ENCODE measurements at places on chromosomes 3 and 15.

DNA sequence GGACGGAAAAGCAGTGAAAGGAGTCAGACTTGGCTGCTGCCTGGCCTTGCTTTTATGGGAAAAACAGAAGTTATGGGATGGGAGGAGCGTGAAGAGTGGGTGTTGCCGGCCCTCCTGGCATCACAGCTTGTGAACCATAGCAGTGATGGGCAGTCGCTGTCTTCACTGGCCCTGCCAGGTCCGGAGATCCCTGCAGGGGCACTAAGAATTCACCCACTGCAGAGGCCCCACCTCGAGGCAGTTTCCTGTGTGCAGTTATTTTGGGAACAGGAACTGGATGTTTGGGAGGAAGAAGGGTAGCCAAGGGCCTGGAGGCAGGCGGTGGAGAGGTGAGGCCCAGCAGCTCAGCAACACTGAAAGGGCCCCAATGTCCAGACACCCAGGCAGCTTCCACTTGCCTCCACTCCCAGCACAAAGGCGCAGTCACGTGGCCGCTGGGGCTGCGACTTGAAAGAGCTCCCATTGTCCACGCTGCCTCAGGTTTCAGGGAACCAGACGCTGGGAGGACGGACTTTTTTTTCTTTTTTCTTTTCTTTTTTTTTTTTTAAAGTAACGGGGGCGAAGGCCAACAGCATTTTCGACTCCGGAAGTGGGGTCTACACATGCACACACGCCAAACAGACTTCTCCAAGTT is 255.6 kb downstream of the ZNF621 start:
- DNase-seq: no peak

DNA sequence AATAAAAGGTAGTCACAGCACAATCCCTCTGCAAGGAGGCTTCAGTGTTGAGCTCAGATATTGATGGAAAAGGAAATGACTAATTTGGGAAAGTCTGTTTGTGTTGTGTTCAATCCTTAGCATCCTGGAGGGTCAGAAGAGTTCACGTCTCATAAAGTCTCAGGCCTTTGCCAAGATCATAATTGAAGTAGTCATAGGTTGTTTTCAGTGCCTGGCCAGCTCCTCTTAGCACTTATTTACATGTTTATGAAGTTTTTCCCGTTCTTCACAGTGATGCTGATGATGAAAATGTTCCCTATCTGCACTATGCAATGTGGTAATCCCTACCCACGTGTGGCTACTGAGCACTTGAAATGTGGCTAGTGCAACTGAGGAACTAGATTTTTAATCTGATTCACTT is 61.6 kb upstream of the TGFBR2 start:
- DNase-seq: no peak

DNA sequence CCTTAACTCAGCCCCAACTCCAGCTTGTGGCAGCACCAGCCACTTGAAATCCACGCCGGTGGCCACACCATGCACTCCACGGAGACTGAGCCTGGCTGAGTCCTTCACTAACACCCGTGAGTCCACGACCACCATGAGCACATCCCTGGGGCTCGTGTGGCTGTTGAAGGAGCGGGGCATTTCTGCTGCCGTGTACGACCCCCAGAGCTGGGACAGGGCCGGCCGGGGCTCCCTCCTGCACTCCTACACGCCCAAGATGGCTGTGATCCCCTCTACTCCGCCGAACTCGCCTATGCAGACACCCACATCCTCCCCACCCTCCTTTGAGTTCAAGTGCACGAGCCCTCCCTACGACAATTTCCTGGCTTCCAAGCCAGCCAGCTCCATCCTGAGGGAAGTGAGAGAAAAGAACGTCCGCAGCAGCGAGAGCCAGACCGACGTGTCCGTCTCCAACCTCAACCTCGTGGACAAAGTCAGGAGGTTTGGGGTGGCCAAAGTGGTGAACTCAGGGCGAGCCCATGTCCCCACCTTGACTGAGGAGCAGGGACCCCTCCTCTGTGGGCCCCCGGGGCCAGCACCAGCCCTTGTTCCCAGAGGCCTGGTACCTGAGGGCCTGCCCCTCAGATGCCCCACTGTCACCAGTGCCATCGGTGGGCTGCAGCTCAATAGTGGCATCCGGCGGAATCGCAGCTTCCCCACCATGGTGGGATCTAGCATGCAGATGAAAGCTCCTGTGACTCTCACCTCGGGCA is 42.9 kb downstream of the CCK start:
- DNase-seq: no peak

- no peak for DNase-seq
These were observed 8.3 kb downstream of the KIF23 start for GRCh38 chr15:69422336-69422895.

DNA sequence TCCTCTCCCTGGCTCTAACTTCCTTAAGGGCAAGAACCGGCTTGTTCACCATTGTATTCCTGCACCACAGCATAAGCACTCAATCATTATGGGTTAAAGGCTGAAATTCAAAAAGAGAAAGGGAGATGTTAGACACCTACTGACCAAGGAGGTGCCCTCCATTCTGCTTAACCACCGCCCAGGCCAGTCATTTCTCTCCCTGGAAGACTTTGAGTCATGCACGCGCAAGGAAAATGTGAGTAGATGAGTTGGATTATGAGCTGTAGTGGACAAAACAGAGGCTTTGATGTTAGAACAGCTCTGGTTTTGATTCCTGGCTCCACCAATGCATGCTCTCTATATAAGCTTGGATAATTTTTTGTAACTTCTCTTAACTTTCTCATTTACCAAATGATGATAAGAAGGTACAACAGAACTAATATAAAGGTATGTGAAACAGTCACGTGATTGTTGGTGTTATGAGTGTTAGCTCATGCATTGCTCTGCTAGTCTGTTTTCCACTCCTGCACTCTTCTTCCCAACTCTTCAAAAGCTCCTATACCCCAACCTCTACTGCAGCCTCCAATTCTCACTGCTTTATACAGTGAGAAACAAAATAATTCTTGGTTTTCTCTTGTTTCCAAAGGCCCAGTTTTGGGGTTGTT is 148.4 kb upstream of the ATP11B start:
- no peak for DNase-seq

GRCh38 chr15:46293550-46293949 is 658.7 kb downstream of the SQOR start:
- no peak for DNase-seq

DNA sequence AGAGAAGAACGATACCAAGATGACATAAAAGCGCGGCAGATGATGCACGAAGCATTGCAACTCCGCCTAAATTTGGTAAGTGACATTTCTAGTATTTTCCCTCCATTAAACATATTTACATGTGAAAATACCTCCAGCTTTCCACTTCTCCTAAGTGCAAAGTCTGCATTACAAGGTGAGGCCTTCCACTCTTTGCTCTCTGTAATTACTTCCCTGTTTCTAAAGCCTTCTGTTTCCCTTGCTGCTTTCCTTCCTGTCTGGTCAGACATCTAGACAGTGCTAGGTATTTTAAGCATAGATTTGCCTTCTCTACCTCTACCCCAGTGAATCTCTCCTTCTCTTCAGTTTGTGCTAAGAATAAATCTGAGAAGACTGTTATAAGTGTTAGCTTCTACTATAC is 1.9 kb downstream of the P2RY12 start:
- no peak for DNase-seq

DNA sequence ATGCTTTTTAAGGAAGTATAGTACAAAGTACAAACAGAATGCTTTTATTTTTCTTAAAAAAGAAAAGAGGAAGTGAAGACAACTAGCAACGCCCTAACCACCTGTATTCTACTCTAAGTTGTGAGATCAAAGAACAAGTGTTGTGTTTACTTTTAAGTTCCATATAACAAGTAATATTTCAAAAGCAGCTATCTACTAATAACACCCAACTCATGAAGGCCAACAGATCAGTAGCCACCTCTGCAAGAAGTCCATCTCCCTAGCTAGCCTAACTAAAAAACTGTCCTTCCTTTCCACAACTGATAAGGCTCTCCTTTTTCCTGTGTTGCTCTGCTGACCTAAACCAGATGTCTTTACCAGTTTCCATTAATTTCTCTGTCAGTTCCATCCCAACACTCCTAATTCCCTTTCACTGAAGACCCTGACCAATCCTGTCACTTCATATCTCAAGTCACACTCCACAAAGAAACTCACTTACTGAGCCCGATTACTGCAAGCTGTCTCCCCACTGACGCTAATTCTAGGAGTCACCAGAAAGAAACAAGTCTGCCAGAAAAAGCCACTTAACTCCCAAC is 26.9 kb downstream of the PHC3 start:
- DNase-seq: no peak

DNA sequence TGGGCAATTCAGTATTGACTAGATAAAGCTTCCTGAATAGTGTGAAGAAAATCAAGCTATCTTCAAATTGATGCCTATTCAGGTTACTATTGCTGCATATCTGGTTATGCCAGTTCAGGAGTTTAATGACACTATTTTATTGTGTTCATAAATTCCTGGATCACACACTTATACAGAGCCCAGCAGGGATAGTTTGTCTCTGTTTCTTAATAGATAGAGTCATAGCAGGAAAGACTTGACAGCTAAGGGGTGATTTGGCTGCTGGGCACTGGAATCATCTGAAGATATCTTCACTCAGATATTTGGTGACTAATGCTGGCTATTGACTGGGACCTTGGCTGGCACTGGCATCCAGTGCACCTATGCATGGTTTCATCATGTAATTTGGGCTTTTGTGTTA is 187.8 kb downstream of the PYDC2 start:
- DNase-seq: no peak

DNA sequence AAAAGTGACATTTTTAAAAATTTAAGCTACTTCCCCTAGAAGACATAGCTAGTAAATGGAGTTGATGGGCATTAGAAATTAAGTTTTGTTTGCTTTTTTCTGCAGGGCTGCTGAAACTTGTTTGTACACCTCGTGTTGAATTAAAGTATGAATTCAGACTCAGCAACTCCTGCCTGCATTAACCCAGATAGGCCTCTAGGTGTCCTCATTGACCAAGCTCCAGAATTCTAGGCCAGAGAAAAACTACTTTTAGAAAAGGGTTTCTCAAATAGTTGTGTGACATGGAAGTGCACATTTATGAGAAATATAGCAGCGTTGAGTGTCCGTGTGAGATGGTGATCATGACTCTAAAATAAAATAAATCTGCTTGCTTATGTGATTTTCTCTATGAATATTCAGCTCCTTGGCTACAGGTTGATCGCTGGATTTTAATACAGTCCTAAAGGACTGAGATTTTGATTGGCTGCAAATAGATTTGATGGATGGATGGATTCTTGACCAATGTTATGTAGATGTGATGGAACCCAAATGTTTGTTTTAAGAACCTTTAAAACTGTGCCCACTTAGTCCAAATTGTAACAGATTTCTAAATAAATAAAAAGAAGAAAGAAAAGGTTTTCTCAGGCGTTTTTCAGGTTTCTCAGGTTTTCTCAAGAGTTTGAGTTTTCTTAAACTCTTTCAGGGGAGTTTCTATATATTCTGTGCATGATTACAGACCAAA is 39.4 kb upstream of the LMOD3 start:
- no peak for DNase-seq

DNA sequence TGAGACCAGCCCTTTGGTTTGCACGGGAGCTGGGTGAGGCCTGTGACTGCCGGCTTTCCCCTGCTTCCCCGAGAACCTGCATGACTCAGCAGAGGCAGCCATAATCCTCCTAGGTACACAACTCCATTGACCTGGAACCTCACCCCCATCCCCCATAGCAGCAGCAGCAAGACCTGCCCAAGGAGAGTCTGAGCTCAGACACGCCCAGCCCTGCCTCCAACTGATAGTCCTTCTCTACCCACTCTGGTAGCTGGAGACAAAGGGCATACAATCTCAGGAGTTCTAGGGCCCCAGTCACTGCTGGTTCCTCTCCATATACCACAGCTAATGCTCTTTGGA is 141.0 kb upstream of the ARHGEF26 start:
- DNase-seq: no peak

- no peak for DNase-seq
These were observed 44.5 kb downstream of the POC1A start for GRCh38 chr3:52109611-52110301.
